Stimulated activated CD8-positive, alpha-beta memory T cell treated with anti-CD3 and anti-CD28 coated beads, Interleukin-7, amount 100 ng/mL, for 24 hours (primary cell): ENCODE measurements at places on chromosomes 7 and 10.

DNA sequence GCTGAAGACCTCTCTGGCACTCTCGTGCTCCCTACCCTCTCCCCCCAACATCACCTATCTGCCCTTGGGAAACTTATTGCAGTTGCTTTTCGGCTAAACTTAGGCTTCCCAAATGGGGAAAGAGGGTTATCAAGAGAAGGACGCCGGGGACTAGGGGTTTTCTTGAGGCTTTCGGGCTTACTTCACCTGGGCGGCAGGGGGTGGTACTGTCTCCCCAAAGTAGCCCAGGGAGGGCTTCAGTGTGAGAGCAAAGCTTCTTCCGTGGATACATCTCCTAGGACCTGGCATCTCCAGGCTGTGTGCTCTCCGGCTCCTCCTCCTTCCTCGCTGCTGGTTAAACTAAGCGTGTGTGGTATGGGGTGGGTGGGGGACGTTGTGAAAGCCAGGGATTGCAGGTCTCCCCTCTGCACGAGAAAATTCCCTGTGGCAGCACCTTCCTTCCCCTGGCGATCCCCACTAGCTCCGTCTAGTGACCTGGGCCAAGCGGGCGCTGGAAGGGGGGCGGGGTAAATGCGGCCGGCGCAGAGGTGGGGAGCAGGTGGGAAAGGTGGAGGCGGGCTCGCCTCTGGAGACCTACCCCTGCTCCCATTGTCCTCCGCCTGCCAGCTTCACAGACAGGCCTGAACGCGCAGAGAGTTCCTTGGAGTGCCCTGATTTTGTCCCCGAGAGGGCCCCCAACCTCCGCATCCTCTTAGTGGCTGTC is 1.1 kb downstream of the PLXDC2 start:
- DNase-seq = no peak

DNA sequence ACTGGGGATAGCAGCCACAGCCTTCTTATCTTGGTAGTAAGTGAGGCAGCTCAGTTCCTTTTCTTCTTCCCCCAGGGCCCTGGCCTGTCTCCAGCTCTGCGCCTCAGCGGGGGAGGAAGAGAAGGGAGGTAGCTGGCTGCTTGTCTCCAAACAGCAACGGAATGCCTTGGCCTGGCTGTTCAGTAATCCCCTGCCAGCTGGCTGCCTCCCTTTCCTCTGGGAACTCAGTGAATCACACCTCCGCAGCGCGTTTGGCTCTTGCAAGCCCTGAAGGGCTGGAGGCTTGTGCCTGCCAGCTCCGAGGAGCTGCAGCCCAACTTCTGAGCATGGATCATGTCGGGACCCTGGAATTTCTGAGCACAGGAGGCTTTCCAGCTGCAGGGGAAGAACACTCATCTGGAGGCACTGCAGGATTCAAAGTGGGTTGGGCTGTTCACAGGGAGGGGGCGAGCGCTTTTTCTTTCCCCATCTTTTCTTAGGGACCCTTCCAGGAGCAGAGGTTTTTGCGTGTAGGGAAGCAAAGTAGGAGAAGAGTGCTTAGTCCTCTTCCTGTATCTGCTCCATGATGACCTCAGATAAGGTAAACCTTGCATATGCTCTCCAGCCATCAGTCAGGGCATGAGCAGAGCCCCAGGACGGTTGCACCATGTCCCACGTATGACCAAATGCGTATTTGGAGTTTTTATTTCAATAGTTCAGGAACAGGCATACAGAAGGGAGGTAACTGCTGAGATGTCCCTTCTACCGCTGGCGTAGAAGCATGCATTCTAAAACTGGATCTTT is 253.2 kb upstream of the INHBA start:
- DNase-seq = no peak

- DNase-seq = no peak
These were observed 10.9 kb downstream of the POR start for GRCh38 chr7:75925717-75926435.

DNA sequence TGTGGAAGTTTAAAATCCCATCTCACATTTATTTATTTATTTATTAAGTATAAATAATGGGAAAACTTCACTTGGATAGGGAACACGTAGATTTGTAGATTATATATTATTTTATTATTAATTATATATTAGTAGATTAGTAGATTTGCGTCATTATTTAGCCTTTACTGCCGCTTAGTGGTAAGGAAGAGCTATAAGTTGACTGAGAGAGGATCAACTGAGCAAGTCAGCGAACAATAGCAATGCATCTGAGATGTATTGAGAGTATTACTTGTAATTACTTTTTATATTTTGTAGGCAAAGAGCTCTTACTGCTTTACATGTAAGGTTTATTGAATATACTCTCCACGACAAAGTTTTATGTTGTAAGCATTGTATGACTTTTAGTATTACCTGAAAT is 244.5 kb upstream of the ANKRD30A start:
- DNase-seq = no peak

DNA sequence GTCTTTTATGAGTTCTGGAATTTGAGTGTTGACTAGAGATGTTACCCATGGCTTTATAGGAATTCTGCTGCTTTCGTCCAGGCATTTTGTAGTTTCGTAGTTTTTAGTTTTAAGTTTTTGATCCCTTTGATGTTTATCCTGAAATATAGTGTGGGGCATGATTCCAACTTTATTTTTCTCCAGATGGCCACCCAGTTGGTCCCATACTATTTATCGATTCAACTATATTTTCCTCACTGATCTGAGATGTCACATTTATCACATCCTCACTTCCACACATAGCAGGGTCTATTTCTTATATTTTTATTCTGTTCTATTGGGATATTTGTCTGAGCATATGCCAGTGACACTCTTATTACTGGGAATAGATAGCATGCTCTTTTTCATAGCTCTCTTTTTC is 33.9 kb downstream of the ADRA2A start:
- no peak for DNase-seq

DNA sequence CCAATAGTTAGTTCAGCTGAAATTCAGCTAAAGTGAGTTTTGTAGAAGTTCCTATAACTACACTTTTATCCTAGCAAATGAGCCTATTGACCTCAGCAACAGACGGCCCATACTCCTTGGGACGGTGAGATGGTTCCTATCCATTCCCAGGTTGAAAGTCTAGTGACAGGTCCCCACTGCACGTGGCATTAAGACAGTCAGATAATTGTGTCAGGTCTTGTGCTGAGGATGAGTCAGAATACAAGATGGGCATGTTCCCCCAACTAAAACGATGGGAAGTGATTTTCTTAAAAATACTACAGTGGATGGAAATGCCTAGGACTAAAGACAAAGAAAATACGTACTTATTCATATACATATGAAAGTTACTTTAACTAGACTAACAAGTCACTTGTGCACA is 2.1 kb downstream of the CAV1 start:
- no peak for DNase-seq

DNA sequence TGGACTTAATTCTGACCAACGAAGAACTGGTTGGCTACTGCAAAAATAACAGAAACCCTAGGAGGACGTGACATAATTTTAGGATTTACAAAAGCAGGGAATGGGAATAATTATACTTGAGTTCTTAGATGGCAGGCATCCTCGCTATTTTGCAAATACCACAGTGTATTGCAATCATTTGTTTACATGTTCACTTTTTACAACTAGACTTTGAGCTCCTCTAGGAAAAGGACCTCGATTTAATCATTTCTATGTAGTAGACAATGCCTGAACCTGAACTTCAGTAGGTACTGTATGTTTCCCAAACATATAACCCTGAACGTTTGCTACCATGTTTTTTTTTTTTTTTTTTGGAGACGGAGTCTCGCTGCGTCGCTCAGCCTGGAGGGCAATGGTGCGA is 137.7 kb downstream of the CNOT4 start:
- no peak for DNase-seq

- no peak for DNase-seq
These were observed 51.0 kb upstream of the NOBOX start for GRCh38 chr7:144454256-144455039.

GRCh38 chr10:110524179-110524858 is 26.6 kb downstream of the DUSP5 start:
- no peak for DNase-seq

DNA sequence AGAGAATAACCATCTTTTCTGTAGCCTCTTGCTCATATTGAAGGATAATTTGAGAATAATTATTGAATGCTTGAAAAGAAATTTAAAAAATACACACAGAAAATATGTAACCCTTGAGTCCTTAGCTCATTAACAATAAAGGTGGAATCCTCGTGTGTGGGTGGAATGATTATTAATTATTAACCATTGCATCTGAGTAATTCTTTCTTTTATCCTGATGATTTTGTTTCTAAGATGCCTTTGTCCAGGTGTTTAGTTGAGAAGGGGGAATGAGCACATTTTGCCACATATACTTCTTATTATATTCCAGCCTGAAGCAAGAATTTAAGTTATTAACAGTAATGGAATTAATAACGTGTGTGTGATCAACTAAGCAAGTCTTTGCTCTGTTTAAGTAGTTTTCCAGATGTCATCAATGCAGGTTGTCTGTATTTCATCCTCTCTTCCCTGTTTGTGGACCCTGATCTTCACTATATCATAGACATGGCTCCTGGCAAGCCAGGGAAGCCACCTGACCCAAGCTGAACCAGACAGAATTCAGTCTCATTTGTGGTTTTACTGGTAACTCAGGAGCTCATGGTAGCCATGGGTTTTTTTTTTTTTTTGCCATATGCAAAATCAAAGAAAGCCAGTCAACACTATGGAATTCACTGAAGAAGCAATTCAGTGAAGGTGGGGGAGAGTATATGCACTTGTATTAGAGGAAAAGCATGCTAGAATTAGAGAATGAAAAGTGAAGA is 144.3 kb downstream of the KIF20B start:
- no peak for DNase-seq

DNA sequence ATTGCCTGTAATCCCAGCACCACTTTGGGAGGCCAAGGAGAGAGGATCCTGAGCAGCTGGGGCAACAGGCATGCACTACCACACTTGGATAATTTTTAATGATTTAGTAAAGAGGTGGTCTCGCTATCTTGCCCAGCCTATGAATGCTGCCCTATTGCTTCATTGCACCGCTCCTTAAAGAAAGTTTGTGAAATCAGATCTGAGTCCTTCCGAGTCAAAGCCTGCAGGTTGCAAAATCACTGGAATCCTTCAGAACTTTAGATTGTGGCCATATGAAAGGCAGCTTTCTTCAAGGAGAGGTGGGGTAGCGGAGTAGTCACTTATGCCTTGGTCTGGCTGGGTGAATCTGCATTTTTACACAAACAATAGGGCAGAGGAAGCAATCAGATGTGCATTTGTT is 166.3 kb downstream of the ARHGAP12 start:
- no peak for DNase-seq

- no peak for DNase-seq
These were observed 60.2 kb downstream of the CALML3 start for GRCh38 chr10:5584895-5585516.

GRCh38 chr10:101007915-101008822 is 8.6 kb downstream of the LZTS2 start:
- no peak for DNase-seq

- DNase-seq = no peak
These were observed 98.3 kb upstream of the TCF7L2 start for GRCh38 chr10:112851588-112852211.

DNA sequence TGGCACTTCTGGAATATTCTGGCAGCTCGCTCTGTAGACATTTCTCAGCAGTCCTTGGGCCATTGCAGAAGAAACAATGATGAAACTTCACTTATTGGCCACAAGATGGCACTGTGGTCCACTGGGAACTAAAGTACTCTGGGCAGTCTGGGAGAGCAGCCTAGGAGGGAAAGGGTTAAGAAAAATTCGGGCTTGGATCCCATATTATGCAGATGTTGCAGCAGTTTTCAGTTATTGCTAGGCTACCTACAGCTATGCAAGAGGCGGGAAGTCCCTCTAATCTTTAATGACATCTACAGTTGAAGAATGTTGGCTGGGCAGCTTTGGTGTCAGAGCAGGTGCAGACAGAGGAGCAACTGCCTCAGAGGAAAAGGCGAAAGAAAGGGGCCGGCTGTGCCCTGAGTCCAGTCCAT is 201.7 kb upstream of the PRSS58 start:
- no peak for DNase-seq

GRCh38 chr7:139403601-139404000 is 43.9 kb downstream of the LUC7L2 start:
- DNase-seq = no peak

- no peak for DNase-seq
These were observed 9.9 kb downstream of the XRCC2 start for GRCh38 chr7:152666078-152666477.

DNA sequence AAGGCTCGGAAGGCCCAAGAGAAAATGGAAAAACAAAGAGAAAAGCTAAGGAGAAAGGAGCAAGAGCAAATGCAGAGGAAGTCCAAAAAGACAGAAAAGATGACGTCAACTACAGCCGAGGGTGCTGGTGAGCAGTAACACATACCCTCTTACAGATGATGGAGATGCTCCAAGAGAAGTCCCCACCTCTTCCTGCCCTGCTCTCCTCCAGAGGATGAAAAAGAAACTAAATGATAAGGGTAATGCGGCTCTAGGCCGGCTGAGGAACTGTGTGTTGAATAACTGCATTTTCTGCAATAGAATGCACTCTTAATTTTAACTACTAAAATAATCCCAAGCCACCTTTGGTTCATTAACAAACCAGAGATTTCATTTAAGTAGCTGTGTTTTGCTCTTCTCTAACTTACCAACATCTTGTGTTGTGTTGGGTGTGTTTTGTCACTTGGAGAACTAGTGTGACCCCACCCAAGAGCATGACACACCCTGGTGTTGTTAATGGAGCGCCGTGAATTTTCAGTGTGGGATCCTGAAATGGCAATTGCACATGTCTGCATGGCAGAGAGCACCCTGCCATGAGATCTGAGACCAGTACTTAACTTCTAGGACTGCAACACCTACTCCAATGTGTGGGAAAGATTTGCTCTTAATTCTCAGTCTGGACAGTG is 34.0 kb downstream of the PON1 start:
- no peak for DNase-seq

DNA sequence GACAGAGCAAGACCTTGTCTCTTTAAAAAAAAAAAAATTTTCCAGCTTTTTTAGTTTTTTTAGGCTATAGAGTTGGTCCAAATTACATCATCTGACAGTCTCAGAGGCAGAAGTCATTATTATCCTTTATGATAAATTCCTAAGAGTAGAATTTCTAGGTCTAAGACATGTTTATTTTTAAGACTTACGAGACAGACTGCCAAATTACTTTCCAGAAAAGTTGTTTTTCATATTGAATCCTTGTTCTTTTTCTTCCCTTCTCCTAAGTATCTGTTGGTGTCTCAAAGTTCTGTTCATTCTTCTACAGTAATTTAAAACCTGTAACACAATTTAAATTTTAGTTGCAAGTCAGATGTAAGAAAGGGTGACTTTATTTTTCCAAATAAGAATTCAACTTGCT is 421.4 kb downstream of the GALNT17 start:
- DNase-seq = no peak
